Fibroblast of lung (primary cell): ENCODE measurements at places on chromosomes 3 and 15. TPM values are rescaled to one million over a fixed set of nuclear protein-coding genes. Genes with fewer than 3 reads are reported as not detected.

The CADM2 gene
- polyA plus RNA-seq, result 0.12 TPM in 1 of 2 replicates, not detected in the other

The C3orf20 gene
- not detected in 2 replicates for polyA plus RNA-seq

The MGLL gene
- polyA plus RNA-seq, result 69.8 and 122 TPM in 2 replicates

The PRSS50 gene
- not detected in 2 replicates for polyA plus RNA-seq
